ENCODE measurements at places on chromosomes 1 and 21.

DNA sequence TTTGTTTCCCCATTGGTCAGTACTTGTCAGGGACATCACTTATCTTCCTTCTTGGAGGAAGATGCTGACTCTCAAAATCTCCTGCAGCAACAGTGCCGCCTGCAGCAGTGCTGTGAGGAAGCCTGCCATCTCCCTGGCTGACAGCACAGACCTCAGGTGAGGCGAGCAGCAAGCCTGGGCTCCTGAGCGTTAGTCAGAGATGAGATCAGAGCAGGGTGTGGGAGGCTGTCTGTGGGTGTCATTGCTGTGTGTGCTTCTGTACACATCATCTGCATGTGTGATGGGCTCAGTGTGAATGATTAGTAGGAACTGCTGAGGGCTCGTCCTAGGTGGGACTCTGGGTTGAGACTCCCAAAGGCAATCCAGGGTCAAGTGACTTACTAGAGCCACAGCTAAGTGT, 6.1 kb downstream of the STRIP1 start:
- DNase-seq, result no peak

DNA sequence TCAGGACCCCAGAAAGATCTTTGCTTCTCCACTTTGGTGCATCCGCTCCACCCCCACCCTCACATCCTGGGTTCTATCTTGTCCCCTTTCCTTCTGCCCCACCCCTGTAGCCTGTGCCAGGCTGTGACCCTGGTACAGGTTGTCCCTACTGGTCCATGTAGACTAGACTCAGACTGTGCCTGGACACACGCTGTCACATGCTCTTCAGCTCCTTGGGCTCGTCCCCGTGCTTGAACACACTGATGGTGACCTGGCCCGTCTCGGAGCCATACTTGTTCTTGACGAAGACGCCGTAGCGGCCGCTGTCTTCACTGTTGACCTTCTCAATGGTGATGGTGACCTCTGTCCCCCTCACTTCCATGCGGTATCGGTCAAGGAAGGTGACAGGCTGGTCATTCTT, 54.8 kb downstream of the MYOM3 start:
- no peak for DNase-seq

DNA sequence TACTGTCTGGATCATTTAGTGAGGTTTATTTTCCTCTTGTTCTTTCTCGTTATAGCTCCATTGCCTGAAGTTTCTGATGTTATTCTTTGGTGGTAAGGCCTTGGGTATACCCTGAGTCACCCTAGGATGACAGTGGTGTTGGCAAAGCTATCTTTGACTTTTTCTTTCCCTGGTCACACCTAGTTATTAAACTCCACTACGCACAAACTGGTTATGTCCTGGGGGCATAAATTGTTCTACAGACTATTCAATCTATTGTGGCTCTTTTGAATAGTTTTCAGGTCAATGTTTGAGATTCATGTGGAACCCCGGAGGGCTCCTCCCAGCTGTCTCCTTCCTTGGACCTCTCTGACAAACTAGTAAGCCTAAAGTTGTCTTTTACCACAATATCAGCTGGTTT, 157.7 kb downstream of the SLC35F3 start:
- no peak for DNase-seq

DNA sequence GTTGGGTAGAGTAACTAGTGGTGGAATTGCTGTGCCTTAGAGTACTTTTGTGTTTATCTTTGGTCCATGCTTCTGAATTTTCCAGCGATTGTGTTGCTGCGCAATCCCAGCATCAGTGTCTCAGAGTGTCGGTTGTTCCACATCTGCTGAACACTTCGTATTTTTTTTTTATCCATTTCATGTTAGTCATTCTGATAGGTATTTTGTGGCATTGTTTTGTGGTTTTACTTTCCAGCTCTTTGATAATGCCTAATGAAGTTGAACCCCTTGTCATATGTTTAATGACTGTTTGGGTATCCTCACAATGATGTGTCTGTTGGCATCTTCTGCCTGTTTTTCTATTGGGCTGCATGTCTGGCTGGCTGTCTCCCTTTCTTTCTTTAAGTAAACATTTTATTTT, 13.6 kb downstream of the TUFT1 start:
- no peak for DNase-seq

GRCh38 chr21:33286600-33287456, 20.7 kb downstream of the IL10RB start:
- DNase-seq, result no peak

GRCh38 chr1:48062353-48062752, 65.2 kb upstream of the TRABD2B start:
- DNase-seq, result no peak

DNA sequence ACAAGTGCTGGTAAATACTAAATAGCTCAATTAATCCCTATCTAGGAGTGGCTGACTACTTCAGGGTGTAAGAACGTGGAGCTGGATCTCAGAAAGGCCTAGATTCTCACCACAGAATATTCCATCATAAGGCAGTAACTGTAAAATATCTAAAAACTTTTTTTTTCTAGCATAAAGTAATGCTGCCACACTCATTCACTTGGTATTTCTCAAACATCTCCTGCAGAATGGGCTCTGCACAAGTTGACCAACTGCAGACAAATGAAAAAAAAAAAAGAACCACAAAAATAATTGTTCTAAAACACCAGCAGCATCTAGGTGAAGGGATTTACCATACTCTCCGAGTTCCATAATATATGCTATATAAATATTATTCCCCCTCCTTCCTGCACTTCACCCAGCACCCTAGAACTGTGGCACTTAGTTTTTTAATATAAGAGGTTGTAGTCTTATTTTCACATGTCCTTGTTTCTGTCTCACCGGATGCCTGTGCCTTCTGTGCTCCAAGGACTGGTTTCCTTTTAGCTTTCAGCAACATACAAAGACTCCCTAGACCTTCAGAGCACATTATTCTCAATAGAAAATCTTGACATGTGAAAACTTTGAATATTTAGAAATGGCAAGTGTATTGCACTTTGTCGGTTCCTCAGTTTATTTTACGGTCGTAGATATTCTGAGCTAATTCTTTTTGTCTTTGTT, 8.9 kb downstream of the VSIG8 start:
- DNase-seq, result no peak

- DNase-seq, result no peak
These were observed 45.8 kb downstream of the SLC25A24 start for GRCh38 chr1:108154314-108154713.

DNA sequence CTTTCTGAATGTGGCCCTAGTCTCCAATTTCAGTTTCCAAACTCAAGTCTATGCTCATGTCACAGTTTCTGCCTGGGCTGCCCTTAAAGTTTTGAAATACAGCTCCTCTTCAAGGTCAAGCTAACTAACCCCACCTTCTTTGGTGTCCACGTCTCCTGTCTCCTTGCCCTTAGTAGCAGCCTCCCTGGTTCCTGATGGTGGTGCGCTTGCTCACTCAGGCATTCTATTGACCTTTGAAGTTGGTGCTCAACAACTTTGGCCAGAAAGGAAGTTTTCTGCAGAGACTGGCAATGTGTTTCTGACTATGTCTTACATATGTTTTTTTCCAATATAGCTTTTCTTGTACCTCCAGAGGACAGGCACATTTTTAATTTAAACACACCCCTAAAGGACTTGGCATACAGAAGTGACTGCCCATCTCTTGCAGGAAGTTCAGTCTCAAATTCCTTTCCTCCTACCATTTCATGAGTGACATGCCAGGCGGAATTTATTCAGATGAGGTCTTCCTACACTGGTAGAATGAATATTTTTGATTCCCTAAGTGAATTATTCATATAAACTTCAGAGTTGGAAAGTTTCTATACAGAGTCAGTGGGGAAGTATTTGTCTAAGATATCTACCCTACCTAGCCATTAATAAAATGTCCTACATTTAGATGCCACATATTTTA, 364.3 kb upstream of the USP24 start:
- no peak for DNase-seq

- no peak for DNase-seq
These were observed 243.1 kb downstream of the FOXD2 start for GRCh38 chr1:47680815-47681475.

- DNase-seq, result no peak
These were observed 64.0 kb upstream of the ZNF281 start for GRCh38 chr1:200473698-200474371.

GRCh38 chr1:174052621-174053020, 30.5 kb upstream of the RC3H1 start:
- DNase-seq, result no peak

GRCh38 chr21:33032434-33033047, 6.8 kb downstream of the OLIG2 start:
- DNase-seq, result no peak

DNA sequence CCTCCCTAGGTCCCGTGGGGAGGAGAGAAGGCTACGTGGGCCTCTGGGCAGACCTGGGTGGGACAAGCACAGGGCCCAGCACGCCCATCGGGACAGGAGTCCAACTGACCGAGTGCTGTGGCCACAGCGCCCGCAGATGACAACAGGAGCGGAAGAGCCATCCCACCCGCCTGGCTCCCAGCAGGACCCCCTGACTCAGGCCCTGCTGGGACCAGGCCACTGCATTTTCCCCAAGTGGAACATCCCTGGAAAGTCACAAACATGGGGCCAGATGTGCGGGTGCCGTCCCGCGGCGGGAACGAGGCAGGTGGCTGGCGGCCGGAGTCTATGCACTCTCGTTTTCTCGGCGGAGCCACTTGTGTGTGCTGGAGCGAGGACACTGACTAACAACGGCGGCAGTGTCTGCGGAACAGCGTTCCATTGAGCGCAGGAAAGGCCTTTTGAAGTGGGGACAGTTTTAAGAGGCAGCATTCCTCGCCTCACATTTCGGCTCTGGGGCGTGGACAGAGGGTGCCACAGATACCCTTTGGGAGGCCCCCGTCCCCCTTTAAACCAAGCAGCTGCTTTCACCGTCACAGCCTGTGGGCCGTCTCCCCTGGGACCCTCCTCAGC, 93.7 kb upstream of the ARHGEF16 start:
- DNase-seq, result no peak

DNA sequence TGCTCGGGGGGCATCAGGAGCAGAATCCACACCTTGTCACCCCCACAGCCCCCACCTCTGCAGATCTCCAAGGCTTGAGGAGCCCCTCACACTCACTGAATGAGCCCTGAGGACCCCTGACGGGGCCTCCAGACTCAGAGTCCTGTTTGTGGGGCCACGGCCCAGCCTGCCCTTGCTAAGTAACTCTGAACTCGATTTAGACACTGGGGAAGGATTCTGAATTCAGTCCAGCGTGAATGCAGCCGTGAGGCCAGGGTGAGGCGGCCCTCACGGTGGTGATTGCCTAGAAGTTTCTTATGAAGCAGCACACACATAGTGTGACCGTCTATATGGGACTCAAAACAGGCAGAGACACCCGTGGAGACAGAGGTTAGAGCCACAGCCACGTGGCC, 58.9 kb upstream of the ADARB1 start:
- DNase-seq, result no peak

- DNase-seq, result no peak
These were observed 40.3 kb upstream of the TLR5 start for GRCh38 chr1:223183268-223183862.

GRCh38 chr1:182754543-182755314, 34.8 kb upstream of the NPL start:
- no peak for DNase-seq

GRCh38 chr1:67060811-67061218, 6.9 kb upstream of the SLC35D1 start:
- DNase-seq, result no peak

- DNase-seq, result no peak
These were observed 28.2 kb downstream of the PKP1 start for GRCh38 chr1:201311356-201312011.

DNA sequence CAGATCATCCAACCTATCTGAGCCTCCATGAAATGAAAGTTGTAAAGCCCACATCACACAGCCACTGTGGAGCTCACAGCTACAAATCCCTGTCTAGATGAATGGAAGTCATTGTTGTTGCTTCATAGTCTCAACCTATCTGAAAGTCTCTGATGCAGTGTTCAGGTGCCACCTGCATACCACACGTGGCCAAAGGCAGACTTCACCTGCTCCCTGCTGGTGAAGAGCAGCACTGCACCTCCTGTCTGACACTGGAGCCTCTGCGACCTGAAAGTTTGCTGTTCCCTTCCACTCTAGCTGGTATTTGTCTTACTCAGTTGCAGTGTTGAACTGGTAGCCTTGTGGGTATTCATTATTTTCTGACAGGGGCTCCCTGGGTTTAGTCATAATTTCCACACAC, 18.4 kb downstream of the LORICRIN start:
- DNase-seq, result no peak

DNA sequence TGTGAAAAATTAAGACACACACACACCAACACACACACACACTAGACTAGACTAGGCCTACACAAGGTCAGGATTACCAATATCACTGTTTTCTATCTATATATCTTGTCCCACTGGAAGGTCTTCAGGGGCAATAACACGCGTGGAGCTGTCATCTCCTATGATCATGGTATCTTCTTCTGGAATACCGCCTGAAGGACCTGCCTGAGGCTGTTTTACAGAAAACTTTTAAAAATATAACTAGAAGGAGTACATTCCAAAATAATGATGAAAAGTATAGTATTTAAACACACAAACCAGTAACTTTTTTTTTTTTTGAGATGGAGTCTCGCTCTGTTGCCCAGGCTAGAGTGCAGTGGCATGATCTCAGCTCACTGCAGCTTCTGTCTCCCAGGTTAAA, 20.3 kb upstream of the ZBTB8A start:
- no peak for DNase-seq

GRCh38 chr1:26913754-26914619, at the start of gene NR0B2:
TSS of gene NR0B2 (minus strand) at chr1:26913975. CDS start at chr1:26913940, 35 bp downstream.
- no peak for DNase-seq

DNA sequence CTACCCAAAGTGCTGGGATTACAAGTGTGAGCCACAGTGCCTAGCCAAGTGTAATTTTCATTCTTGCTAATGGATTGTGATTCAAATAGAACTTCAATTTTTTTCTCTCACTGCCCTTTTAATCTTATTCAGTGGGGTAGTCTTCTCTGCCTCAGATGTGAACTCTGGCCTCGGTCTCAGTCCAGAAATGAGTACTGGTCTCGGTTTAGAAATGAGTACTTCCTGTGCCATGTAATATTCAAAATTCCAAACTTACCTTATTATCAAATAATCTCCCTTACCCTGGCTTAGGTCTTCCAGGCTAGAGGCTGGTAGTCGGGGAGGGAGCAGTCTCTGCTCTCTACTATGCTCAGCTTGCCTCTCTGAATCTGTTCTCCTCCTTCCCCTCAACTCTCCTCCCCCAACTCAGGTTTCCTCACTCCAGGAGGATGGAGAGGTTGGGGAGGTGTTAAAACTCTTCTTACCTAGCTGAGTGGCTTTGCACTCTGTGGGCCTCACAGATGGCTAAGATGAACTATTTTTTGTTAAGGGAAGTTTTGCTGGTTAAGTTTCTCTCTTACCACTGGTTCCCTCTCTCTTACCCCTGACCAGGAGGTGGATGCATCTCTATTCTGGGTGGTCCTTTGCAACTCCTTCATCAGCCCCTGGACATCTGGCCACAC, 4.8 kb upstream of the SLAMF9 start:
- no peak for DNase-seq

GRCh38 chr1:91769742-91770141, 116.2 kb downstream of the TGFBR3 start:
- DNase-seq, result no peak

DNA sequence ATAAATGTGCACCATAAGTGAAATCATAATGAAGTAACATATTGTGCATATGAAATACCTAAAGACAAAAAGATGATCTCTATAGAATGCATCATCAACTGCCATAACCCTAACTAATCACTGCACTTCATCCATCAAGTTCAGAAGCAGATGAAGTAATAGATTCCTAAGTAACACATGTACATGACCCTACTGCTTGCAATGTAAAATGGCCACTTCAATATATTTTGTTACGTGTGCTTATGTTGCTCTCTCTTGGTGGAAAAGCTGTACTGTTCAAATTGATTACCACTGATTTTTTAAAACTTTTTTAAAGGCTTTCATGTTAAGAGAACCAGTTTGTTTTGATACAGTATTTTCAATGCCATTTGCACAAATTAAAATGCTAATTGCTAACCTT, 141.8 kb downstream of the TTLL7 start:
- DNase-seq, result no peak
